ENCODE measurements at places on chromosomes 2 and 18.

DNA sequence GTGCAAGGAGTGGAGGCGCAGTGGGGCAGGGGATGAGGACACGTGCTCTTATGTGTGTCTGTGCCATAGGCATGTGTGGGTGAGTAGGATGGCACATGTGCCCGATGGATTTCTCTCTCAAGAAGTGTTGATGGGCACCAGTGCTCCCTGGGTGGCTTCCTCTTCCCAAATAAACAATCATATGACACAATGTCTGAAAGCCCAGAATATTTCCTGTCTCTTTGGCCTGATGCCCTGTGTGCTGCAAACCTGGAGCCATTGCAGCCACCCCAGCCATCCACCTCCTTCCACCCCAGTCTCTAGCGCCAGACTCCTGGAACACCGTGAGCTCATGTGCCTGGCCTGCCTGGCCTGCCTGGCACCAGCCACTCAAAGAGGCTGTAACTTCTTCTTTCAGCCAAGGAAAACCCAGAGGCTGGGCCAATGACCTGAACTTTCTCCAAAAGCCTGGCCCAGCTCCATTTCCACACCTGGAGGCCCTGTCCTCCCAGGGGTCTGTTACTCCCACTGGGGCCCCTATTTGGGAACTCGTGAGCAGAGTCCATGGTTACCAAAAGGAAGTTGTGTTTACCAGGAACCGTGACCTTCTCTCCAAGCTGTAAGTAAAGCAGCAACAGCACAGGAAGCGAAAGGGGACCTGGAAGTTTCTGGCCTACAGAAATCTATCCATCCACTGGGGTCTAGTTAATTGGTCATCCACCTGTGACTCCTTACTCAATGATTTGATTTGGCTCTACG is 9.5 kb upstream of the ZBTB7C start:
- no peak for DNase-seq

- DNase-seq: no peak
Measured at GRCh38 chr2:85781013-85781332, 27.2 kb downstream of the ATOH8 start.

DNA sequence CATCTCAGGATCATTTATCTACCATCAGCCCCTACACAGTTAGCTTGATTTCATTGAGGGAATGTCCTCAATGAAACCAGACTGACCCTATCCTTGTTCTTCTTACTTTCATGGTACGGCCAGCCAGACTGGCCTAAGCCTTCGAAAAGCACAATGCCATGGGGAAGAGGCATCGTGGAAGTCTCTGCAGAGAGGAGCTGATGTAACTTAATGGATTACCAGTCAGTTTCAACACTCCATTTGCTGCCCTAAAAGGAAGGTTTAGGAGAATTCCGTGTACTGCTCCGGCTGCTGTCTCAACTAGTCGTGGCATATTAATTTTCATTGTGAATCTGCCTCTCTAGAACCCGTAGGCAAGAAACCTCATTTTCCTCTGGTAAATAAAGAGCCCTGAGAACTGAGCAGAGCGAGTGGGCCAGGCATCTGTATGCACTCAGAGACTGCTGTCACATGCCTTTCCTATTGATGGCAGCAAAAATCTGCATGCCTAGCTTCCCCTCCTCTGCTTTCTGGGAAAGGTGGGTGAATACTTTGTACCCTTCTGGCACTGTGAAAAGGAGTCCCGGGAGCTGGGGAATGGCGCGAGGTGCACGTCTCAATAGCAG is 184.9 kb downstream of the KLHL29 start:
- no peak for DNase-seq

DNA sequence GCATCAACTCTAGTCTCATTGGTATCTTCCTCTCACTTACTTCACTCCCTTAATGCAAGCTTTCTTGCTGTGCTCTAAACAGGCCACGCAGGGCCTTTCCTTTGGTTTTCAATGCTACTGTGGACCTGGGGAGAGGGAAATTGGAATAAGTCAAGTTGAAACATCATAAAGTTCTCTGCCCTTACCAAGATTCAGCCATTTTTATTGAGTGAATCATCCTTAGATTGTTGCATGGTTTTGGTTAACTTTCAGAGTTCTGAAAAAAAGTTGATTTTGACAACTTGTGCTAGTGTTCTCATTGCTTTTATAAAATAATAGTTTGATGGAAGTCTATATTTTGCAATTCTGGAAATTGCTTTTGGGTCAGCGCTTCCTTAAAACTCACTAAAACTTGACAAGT is 852.8 kb upstream of the ACVR2A start:
- no peak for DNase-seq

- no peak for DNase-seq
Measured at GRCh38 chr2:127371037-127371436, 16.7 kb downstream of the MAP3K2 start.

Measured in type B pancreatic cell (in vitro differentiated cells).